Right ventricle myocardium inferior (tissue), 1 donor: ENCODE measurements at places on chromosomes 1 and 21. TPM values are rescaled to one million over a fixed set of nuclear protein-coding genes. Genes with fewer than 3 reads are reported as not detected.

GRCh38 chr1:27233667-27234048 lies 774 bp upstream of the WDTC1 start:
- peak; percentile 69 for DNase-seq

The HUNK gene
- total RNA-seq: 0.08 TPM

GRCh38 chr1:197451381-197451780 lies 183.3 kb downstream of the CRB1 start:
- no peak for DNase-seq

The CD1B gene
- total RNA-seq: not detected
